ENCODE measurements at places on chromosomes 5 and 9. TPM values are rescaled to one million over a fixed set of nuclear protein-coding genes. Genes with fewer than 3 reads are reported as not detected.

ADRA1B gene
- 1.1 TPM for total RNA-seq

GRIN1 gene
- 31.2 TPM for total RNA-seq

ITGA1 gene
- total RNA-seq, result 7.2 TPM

ARL15 gene
- total RNA-seq, result 125 TPM

IL33 gene
- 20.7 TPM for total RNA-seq

SPATA31C1 gene
- total RNA-seq, result not detected

NR2F1-AS1 gene
- total RNA-seq, result 109 TPM

ROPN1L gene
- total RNA-seq, result 1.9 TPM

ITGA2 gene
- 5.5 TPM for total RNA-seq

SLC6A19 gene
- total RNA-seq, result not detected

CAVIN4 gene
- total RNA-seq, result 12.9 TPM

OR1K1 gene
- not detected for total RNA-seq

MAP1B gene
- 593 TPM for total RNA-seq

FGF1 gene
- total RNA-seq, result 6.9 TPM

SEMA5A gene
- total RNA-seq, result 11.2 TPM

SGCD gene
- total RNA-seq, result 7.5 TPM

AHRR gene
- total RNA-seq, result 1.4 TPM

PCDHGA6 gene
- 12.3 TPM for total RNA-seq

PPIC gene
- 3.1 TPM for total RNA-seq

IQGAP2 gene
- 20.7 TPM for total RNA-seq

MEIKIN gene
- total RNA-seq, result 1.7 TPM

OGN gene
- 15.1 TPM for total RNA-seq

PTGES2 gene
- total RNA-seq, result 39.5 TPM

OR13D1 gene
- total RNA-seq, result not detected

AQP3 gene
- total RNA-seq, result not detected

CYSTM1 gene
- 3.9 TPM for total RNA-seq

EXOSC2 gene
- total RNA-seq, result 53.5 TPM

SHC3 gene
- 51.5 TPM for total RNA-seq

PCDHGB2 gene
- 8.3 TPM for total RNA-seq

Data from occipital lobe (tissue), 3 donors.